ENCODE measurements at places on chromosomes 16 and 17. TPM values are rescaled to one million over a fixed set of nuclear protein-coding genes. Genes with fewer than 3 reads are reported as not detected.

DNA sequence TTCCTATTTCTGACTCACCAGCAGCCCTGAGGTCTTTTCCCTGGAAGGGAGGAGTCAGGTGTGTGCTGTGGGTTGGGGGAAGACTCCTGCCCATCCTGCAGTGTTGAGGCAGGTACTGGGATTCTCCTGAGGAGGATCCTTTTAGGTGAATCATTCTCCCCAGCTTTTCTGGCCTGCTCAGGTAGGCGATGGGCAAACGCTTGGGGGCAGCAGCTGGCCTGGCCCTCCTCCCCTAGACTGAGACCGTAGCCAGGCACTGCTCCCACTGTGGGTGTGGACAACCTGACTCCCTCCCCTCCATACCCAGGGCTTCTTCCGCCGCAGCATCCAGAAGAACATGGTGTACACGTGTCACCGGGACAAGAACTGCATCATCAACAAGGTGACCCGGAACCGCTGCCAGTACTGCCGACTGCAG, 15.1 kb downstream of the GJD3 start:
- no peak for DNase-seq
- H3K4me3 ChIP-seq = no peak overlapping the region
- peaks cover under 1% of the 10 kb centered on the region for H3K27me3 ChIP-seq
- H3K36me3 ChIP-seq = peaks cover 20% of the 10 kb centered on the region

- H3K4me3 ChIP-seq = no peak overlapping the region
- no peaks in the 10 kb centered on the region for H3K27me3 ChIP-seq
- no peaks in the 10 kb centered on the region for H3K36me3 ChIP-seq
- H3K4me1 ChIP-seq = peaks cover 5% of the 10 kb centered on the region
These were observed 265.3 kb upstream of the CACNG5 start for GRCh38 chr17:66569572-66569971.

GRCh38 chr17:76586741-76587487, 1.3 kb upstream of the ST6GALNAC2 start:
- H3K27ac ChIP-seq = no peak overlapping the region
- DNase-seq = no peak
- no peaks in the 10 kb centered on the region for H3K36me3 ChIP-seq
- H3K4me3 ChIP-seq = peak overlapping the region; percentile 48
- no peaks in the 10 kb centered on the region for H3K4me1 ChIP-seq
- peaks cover 36% of the 10 kb centered on the region for H3K27me3 ChIP-seq

- H3K4me1 ChIP-seq = no peaks in the 10 kb centered on the region
- no peak overlapping the region for H3K4me3 ChIP-seq
- H3K27ac ChIP-seq = no peak overlapping the region
- no peaks in the 10 kb centered on the region for H3K27me3 ChIP-seq
- DNase-seq = no peak
- H3K36me3 ChIP-seq = peaks cover 22% of the 10 kb centered on the region
These were observed 80.6 kb downstream of the CA4 start for GRCh38 chr17:60230358-60230757.

DNA sequence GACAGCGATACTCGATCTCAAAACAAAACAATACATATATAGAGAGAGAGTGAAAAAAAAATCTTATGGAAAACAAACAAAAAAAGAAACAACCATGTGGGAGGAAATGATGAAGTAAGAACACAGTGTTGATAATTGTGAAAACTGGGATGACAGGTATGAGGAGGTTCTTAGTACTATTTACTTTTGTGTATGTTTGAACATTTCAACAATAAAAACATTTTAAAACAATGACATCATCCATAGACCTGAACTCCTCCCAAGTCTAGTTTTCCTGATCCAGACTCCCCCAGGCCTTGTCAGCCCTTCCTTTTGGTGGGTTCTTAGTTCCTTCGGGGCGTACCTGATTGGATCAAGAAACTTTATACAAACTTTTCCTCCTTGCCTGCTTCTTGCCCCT, 51.7 kb downstream of the CCDC42 start:
- H3K4me3 ChIP-seq = no peak overlapping the region
- no peaks in the 10 kb centered on the region for H3K27me3 ChIP-seq
- no peak for DNase-seq
- peaks cover 8% of the 10 kb centered on the region for H3K4me1 ChIP-seq
- H3K36me3 ChIP-seq = no peaks in the 10 kb centered on the region
- H3K27ac ChIP-seq = no peak overlapping the region

Gene SLC16A3
- total RNA-seq = 26.0 TPM

Gene KRT36
- total RNA-seq = not detected

Gene MSL1
- 101 TPM for total RNA-seq
